ENCODE measurements at places on chromosomes 5 and 9. TPM values are rescaled to one million over a fixed set of nuclear protein-coding genes. Genes with fewer than 3 reads are reported as not detected.
A peak's percentile ranks its signal among the peaks of the same experiment; 100 is the strongest.

- DNase-seq = no peak
Measured at GRCh38 chr9:99058964-99059921, 45.7 kb upstream of the TGFBR1 start.

DNA sequence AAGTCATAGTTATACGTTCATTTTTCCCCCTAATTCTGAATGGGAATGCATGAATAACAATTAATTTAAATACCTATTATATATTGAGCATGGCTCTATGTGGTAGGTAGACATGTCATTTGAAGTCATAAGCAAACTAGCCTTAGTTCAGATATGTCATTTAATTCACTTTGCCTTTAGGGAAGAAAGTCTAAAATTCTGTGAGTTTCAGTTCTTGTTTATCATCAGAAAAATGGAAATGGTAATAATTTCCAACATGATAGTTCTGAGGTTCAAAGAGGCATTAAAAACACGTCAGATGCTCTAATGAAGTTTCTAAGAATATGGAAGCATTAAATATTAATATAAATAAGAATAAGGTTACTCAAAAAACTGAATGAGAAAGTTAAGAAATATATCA lies 13.1 kb upstream of the ANXA1 start:
- DNase-seq = no peak

DNA sequence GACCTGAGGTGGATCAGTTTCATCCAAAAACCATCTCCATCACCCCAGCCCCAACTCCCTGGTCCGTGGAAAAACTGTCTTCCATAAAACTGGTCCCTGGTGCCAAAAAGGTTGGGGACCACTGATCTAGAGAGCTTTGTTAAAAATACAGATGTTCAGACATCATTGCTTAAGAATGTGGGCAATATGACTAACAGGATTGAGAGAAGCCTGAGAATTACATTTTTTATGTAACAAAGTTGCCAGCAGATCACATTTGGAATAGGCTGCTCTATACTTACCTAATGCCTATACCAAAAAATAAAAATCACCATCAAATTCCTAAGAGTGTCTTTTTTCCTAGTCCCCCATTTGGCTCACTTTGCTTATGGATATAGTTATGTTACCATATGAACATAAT lies 143.3 kb downstream of the RAPGEF6 start:
- no peak for DNase-seq

DNA sequence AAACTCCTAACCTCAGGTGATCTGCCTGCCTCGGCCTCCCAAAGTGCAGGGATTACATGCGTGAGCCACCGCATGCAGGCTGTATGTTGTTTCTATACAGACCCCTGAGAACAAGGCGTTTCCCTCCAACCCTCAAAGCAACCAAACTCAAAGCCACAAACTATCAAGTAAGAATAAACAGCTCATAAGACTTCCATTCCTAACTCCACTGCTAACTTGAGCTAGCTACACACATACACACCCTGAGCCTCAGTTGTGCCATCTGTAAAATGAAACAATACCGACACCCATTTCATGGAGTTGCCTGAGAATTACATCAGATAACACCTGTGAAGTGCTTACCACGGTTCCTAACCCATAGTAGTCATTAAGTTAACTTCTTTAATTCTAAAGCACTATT lies 70.8 kb downstream of the SERINC5 start:
- DNase-seq = no peak

DNA sequence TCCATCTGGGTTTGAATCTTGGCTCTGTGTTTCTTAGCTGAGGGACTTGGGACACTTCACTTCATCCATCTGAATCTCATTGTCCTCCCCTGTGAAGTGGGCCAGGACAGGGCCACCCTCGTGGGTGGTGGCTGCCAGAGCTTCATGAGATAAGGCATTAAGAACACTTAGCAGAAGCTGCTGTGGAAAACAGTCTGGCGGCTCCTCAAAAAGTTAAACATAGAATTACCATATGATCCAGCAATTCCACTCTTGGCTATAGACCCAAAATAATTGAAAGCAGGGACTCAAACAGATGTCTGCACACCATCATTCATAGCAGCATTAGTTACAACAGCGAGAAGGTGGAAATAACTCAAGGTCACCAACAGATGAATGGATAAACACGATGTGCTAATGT lies 42.4 kb upstream of the GGTA1 start:
- DNase-seq = no peak

DNA sequence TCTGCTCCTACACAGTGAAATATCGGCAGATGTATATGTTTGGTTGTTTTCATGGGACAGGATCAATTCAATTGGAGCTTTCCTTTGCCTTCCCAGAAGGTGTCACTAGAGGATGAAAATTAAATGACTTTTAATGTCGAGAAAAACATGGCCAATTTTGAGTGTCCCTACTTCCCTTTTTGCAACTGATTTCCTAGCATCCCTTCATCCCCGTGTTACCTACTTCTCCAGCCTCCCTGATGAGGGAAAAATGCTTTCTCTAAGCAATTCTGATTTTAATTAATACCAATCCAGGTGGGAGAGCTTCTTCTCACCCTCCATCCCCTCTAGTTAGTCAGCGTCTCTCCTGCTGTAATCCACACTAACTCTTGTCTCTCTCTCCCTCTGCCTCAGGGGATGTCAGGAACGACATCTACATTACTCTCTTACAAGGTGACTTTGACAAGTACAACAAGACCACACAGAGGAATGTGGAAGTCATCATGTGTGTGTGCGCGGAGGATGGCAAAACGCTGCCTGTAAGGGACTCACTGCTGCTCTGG lies 64.9 kb downstream of the DOCK2 start:
- peak; percentile 30 for DNase-seq

- no peak for DNase-seq
Measured at GRCh38 chr9:91211919-91212318, 149.8 kb downstream of the AUH start.

- DNase-seq = no peak
Measured at GRCh38 chr9:34242830-34243229, 64.0 kb downstream of the UBAP1 start.

- no peak for DNase-seq
Measured at GRCh38 chr5:114434396-114435219, 72.7 kb downstream of the KCNN2 start.

DNA sequence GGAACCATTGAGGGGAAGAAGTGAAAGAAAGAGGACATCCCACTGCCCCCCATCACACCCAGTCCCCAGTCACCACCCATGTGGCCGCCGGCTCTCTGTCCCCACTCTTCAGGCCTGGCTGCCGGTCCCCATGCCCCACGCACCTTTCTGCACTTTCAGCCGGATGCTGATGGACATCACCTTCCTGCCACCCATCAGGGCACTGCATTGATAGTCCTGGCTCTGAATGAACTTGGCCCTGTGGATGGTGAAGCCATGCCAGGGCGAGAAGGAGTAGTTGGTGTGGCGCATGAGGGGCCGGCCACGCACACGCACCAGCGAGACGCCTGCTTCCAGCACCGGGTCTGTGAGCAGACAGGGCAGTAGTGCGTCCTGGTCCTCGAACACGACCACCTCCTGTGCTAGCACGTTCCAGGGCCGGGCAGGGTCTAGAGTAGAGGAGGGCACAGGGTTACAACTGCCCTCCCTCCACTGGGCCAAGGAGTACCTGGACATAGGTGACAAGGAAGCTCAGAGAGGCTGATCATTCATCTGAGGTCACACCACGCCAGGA lies 6.4 kb downstream of the CSF1R start:
- DNase-seq = no peak

GABRP gene
- polyA plus RNA-seq = 0.67 TPM

PRELID2 gene
- polyA plus RNA-seq = 3.1 TPM

PCDHGB1 gene
- polyA plus RNA-seq = 0.45 TPM

PCDHB5 gene
- polyA plus RNA-seq = 3.2 TPM

PCDHGB6 gene
- 4.0 TPM for polyA plus RNA-seq

SPINK6 gene
- not detected for polyA plus RNA-seq

PCDHB16 gene
- polyA plus RNA-seq = 3.9 TPM
